ENCODE measurements at places on chromosomes 5 and 9. TPM values are rescaled to one million over a fixed set of nuclear protein-coding genes. Genes with fewer than 3 reads are reported as not detected.
A peak's percentile ranks its signal among the peaks of the same experiment; 100 is the strongest.

DNA sequence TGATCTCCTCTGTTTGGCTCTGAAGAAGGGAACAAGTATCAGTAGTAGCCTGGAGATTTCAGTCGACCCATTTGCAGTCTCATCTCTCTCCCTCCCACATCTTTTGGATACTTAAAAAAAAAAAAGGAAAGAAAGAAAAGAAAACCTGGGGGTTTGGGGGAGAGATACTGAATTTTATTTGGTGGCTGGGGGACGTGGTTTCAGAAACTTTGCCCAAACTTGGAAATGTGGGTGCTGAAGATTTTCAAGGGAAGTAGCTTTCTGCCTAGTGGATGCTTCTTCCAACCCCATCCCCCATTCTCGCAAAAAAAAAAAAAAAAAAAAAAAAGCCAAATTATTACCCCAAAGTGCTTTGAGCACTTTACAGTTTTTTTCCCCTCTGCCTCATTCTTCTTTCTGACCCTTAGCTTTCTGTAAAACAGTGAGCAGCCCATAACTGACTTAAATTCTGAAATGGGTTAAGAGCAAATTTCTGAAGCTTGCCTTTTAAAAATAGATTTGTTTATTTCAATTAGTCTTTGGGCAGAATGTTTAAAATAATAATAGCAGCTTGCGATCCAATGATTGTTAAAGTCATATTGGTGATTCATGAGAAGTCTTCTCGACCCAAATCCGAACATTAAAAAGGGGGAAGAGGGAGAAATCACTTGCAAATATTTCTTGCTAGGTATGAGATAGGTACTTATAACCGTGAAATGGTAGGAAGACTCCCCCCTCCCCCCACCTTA lies 894 bp downstream of the FST start:
- DNase-seq, result no peak
- H3K27me3 ChIP-seq, result peaks cover 39% of the 10 kb centered on the region
- H3K27ac ChIP-seq, result no peak overlapping the region
- no peaks in the 10 kb centered on the region for H3K36me3 ChIP-seq
- peaks cover 3% of the 10 kb centered on the region for H3K4me1 ChIP-seq
- H3K4me3 ChIP-seq, result peak overlapping the region; percentile 51

DNA sequence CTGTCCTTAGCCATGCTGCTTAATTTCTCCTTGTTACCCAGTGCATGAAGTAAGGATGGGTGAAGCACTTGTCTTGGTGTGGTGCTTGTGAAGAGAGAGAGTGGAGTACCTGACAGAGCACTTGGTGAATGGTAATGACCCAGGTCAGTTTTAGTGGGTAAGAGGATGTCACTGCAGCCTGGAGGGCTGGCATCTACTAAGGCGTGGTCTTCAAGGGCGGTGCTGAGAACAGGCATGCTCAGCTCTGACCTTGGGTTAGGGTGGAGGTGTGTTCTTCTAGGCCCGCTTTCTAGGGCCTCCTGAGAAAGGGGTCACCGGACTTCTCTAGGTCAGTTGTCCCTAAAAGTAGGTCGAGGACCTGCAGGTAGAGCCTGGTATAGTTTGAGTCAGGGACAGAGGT lies 25.7 kb downstream of the SH3GL2 start:
- H3K4me3 ChIP-seq, result no peak overlapping the region
- H3K4me1 ChIP-seq, result no peaks in the 10 kb centered on the region
- no peak overlapping the region for H3K27ac ChIP-seq
- DNase-seq, result no peak

The NME5 gene
- 1.2 TPM for total RNA-seq

The STING1 gene
- total RNA-seq, result 21.3 TPM

DNA sequence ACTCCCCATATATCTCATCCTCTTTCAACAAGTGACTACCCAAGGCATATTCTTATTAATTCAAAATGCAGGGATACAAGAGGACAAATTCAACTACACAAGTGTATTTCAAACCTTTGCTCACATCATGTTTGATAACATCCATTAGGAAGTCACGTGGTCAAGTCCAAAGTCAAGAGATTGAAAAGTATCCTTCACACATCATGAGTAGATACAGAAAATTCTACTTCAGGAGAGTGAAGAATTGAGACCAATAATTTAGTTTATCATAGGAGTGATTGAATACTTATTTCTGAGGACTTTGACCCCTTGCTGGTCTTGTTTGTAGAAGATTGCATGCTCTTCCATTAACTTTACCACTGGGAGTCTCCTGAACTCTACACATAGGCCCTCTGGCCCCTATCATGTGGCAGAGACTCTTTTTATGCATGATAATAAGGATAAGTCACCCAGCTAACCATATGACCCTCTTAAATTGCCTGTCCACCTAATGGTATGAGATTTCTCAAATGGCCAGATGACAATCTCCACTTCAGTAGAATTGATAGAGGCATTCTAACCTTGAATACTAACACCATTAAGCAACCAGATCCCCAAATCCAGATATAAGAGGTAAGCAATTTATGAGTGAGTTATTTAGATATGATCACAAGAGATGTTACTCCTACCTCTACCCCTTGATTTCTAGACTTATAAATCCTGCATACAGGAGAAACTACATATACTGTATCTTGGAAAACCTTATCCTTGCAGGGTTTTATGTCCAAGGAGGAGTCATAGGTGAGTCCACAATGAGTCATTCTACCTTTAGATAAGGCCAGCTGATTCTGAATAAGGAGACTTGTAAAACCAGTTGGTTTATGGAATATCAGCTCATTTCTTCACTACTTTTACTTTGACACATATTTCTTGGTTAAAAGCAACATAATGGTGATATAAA lies 26.6 kb upstream of the SLC46A2 start:
- no peak for DNase-seq
- no peak overlapping the region for H3K4me3 ChIP-seq
- no peaks in the 10 kb centered on the region for H3K36me3 ChIP-seq
- H3K27me3 ChIP-seq, result no peaks in the 10 kb centered on the region
- H3K27ac ChIP-seq, result no peak overlapping the region
- H3K4me1 ChIP-seq, result no peaks in the 10 kb centered on the region
